ENCODE measurements at places on chromosomes 5 and 9.

- peak; percentile 44 for DNase-seq
These were observed 31.6 kb downstream of the DTWD2 start for GRCh38 chr5:118956727-118957126.

- no peak for DNase-seq
These were observed 141.1 kb upstream of the SLC12A2 start for GRCh38 chr5:127942246-127943060.

DNA sequence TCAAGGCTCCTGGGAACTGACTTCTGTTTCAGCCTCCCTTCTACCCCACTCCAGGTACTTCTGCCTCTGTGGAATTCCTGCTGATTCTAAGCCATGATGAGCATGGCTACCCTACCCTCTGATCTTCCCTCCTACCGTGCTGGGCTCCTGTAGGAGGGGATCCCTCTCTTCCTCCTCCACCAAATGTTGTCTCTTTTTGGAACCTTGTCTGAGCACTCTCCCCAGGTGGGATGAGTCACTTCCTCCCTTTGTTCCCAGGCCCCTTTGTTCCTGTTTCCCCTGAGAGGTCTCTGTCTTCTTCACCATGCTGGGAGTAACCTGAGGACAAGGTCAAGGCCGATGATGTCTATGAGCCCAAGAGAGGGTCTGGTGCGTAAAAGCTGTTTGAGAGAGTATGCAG is 213.2 kb downstream of the GABBR2 start:
- no peak for DNase-seq

GRCh38 chr5:56699538-56699937 is 115.8 kb upstream of the MAP3K1 start:
- no peak for DNase-seq

DNA sequence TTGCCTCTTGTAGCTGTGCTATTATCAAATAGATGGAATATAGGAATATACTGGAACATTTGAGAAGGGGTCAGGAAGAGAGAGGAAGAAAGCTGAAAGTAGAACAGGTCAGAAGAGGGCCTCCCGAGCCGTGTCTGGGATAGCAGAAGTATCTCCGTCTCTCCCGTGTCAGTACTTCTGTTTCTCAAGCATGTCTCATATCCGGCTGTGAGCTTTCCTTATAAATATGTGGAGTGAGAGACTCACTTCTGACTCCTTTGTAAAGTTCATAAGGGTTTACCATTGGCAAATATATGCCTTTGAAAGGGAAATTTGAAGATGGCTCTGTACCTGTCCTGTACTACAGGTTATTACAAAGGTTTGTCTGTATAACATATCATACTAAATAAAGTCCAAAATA is 50.3 kb downstream of the MOCS2 start:
- DNase-seq = no peak

DNA sequence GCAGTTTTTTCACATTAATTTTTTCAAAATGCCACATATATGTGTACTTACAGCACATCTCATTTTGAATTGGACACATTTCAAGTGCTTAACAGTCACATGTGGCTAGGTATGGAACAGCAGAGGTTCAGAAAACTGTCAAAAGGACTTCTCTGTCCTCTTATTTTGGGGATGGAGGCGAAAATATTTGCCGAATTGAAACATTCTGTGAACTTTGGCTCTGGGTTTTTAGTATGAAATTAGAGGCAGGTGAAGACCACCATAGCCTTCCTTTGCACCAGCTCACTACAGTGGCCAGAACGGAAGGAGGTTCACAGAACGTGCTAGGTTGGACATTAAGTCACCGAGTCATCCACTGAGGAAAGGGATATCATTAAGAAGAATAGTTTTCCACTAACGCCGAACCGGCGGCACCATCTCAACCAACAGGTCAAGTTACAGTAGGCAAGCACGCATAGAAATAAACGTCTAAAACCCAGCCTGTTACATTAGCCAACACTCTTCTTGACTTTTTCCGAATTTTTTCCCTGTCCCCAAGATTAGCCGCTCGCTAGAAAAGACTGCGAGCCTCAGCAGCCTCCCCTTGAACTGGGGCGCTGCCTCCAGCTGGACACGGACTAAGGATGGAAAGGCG is 1.8 kb upstream of the TLE4 start:
- no peak for DNase-seq

DNA sequence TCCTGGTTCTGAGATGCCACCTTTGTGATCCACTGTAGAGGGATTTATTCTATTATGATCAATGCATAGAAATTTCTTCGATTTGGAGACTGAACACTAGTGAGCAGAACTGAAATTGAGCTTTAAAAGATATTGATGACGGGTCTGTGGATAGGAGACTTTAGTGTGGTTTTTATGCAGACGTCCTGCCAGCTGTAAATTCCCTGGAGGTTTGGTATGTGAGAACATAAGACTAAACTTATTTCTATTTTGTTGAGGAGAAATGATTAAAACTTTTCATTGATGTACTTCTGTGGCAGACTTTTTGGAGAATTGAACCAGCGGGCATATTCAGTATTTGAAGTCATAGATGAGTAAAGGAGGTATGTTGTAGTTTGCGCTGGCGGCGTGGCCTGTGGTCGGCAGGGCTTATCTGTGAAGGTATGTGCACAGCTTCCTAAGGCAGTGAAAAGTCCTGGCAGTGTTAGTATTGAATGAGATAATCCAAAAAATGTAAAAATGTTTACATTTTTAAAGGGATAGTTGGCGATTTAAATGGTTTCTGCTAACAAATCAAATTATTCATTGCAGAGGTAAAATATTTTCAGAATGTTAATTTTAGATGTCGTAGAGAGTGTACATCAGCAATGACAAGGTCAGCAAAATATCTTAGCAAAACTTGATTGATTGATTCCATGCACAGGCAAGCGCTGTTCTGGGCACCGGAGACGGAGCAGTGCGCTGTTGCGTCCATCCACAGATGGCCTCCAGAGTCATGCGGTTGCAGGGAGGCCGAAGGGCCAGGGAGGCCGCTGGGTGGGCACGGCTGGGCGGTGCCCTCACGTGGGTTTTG is 20.4 kb downstream of the TENT4A start:
- DNase-seq = no peak

DNA sequence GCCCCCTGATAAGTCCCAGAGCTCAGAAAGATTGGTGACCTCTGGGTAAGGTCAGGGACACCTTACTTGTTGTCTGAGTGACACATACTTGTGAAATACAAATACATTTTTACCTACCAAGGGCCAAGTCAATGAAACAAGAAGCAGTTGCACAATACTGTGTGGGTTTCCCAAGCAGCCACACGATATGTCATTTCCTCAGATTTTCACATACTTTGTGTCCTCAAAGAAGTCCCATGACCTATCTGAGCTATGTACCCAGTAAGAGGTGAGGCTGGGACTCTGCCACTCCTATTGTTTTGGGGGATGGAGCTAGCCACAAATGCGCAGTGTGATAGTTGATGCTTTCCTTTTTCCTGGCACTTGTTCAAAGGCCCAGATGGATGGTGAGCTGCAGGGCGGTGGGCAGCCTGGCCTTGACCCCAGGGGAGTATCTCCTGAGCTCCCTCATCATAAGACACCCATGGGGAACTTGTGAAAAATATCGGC is 4.8 kb upstream of the SLC25A51 start:
- no peak for DNase-seq

- no peak for DNase-seq
These were observed 147.9 kb downstream of the C5orf15 start for GRCh38 chr5:133820507-133820906.

- no peak for DNase-seq
These were observed 455.9 kb downstream of the TAF11L14 start for GRCh38 chr5:18090177-18090576.

- DNase-seq = no peak
These were observed 47.5 kb downstream of the NEURL1B start for GRCh38 chr5:172688349-172689217.

DNA sequence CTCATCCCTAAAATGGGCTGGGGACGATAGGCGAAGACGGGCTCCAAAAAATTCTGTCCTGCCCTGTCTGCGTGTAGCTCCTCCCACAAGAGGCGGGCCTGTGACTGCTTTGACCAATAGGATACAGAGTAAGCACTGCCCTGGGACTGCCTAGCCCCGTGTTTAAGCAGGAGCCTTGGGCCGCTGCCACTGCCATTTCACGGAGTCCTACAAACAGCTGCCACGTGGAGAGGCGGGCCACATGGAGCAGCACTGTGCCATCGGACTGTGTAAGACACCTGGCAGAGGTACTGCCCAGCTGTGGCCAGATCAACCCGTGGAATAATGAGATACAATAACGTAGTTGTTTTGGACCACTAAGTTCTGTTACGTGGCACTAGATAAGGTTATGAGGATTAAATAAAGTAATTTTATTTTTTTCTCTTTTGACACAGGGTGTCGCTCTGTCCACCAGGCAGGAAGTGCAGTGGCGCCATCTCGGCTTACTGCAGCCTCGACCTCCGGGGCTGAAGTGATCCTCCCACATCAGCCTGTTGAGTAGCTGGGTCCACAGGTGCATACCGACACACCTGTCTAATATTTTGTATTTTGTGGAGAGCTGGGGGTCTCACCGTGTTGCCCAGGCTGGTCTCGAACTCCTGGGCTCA is 87.2 kb downstream of the LMNB1 start:
- DNase-seq = no peak

- DNase-seq = no peak
These were observed 280.8 kb downstream of the CDH10 start for GRCh38 chr5:24363789-24364481.

- DNase-seq = no peak
These were observed 13.7 kb downstream of the OR1J1 start for GRCh38 chr9:122463828-122464632.

GRCh38 chr5:94310833-94311232 is 307.6 kb downstream of the KIAA0825 start:
- no peak for DNase-seq
